ENCODE measurements at places on chromosomes 11 and 22. TPM values are rescaled to one million over a fixed set of nuclear protein-coding genes. Genes with fewer than 3 reads are reported as not detected.

GRCh38 chr22:33326540-33327295 is 268.5 kb upstream of the SYN3 start:
- no peaks in the 10 kb centered on the region for H3K36me3 ChIP-seq
- no peak overlapping the region for H3K4me3 ChIP-seq
- no peaks in the 10 kb centered on the region for H3K4me1 ChIP-seq
- DNase-seq: no peak

GRCh38 chr11:45395947-45396346 is 109.8 kb upstream of the SYT13 start:
- no peak for DNase-seq
- H3K27ac ChIP-seq: no peak overlapping the region
- H3K4me1 ChIP-seq: no peaks in the 10 kb centered on the region

GRCh38 chr11:5280582-5281102 is 10.9 kb upstream of the HBE1 start:
- H3K4me1 ChIP-seq: no peaks in the 10 kb centered on the region
- no peak for DNase-seq
- H3K36me3 ChIP-seq: no peaks in the 10 kb centered on the region

GRCh38 chr11:45513821-45514340 is 151.5 kb downstream of the CHST1 start:
- DNase-seq: no peak
- H3K4me1 ChIP-seq: no peaks in the 10 kb centered on the region
- no peak overlapping the region for H3K27ac ChIP-seq
- no peaks in the 10 kb centered on the region for H3K36me3 ChIP-seq

DNA sequence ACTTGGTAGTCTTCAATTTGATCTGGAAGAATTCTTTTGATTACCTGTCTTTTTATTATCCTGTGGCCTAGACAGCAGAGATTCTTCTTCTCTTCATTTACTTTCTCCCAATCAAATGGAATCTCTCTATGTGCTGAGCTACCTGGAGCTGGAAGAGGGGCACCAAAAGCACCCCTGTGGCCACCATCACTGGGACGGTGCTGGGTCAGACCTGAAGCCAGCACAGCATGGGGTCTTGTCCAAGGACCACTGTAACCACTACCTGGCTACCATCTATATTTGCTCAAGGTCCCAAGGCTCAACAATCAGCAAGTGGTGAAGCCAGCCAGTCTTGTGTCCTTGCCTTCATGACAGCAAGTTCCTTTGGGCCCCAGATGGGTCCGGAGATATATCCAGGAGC is 186.6 kb downstream of the JRKL start:
- no peak overlapping the region for H3K4me3 ChIP-seq
- DNase-seq: no peak
- H3K36me3 ChIP-seq: no peaks in the 10 kb centered on the region
- no peaks in the 10 kb centered on the region for H3K27me3 ChIP-seq

Gene FAT3
- total RNA-seq: not detected

Gene SYCE3
- not detected for total RNA-seq

DNA sequence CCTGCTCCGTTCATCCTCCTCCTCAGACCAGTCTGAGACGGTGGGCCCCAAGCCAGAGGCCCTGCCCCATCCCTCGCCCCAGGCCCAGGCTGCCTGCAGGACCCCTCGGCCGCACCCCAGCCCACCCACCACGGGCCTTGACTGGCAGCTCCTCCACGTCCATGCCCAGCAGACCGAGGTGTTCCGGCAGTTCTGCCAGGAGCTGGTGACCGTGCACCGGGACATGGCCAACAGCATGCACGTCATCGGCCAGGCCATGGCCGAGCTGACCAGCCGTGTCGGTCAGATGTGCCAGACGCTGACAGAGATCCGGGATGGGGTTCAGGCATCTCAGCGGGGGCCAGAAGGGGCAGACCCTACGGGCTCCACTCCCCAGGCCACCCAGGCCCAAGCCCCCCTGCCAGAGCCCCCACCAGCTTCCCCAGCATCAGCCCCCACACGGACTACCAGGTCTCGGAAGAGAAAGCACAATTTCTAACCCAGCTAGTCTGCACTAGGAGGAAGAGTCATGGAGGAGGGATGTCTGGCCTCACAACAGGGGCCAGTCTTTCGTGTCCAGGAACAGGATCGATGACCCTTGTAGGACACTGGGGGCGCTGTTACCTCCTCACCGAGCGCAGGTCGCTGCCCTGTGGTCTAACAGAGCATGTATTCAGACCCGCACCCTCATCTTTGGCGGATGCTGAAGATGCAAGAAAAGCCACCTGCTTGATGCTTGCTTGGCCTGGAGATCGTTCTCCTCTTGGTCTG is 66.3 kb downstream of the PRDM11 start:
- no peaks in the 10 kb centered on the region for H3K27me3 ChIP-seq
- H3K4me3 ChIP-seq: no peak overlapping the region
- DNase-seq: no peak
- peaks cover 12% of the 10 kb centered on the region for H3K36me3 ChIP-seq
- H3K4me1 ChIP-seq: no peaks in the 10 kb centered on the region

DNA sequence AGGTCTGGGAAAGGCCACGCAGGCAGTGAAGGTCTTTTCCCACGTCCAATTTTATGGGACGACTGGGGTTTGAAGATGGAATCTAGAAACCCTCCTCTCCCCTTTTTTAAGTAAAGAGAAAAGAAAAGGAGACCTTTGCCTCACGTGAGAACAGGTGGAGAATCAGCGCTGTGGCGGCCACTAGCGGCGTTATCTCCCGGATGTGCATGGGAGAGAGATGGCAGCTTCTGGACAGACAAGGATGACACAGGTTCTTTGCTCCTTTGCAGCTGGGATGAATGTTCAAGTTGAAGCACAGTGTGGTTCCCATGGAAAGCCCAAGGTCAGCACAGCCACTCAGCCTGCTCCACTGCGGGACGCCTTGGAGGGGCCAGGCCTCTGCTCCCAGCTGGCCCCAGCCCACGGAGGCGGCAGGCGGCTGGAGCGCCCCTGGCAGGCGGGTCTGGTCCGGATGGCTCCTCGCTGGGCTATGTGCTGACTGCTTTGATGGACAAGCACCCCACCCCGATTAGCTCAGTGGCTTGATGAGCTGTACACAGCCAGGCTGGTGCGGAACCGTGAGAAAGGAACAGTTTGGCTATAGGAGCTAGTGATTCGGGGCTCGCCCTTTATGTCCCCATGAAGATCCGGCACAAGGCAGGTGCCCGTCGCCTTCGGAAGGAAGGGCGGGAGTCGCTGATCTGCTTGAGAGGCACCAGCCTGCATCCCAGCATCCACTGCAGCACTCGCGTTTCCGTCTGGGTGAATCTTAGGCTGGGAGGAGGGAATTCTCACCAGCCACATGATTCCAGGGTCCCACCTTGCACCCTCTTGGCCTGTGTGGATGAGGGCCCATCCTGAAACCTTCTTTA is 14.5 kb upstream of the BID start:
- no peak overlapping the region for H3K27ac ChIP-seq
- DNase-seq: no peak
- no peaks in the 10 kb centered on the region for H3K27me3 ChIP-seq
- H3K4me3 ChIP-seq: no peak overlapping the region
- peaks cover 4% of the 10 kb centered on the region for H3K4me1 ChIP-seq

- H3K4me1 ChIP-seq: no peaks in the 10 kb centered on the region
- no peak for DNase-seq
- peaks cover 96% of the 10 kb centered on the region for H3K36me3 ChIP-seq
Measured at GRCh38 chr11:35223371-35223796, 84.4 kb downstream of the CD44 start.

GRCh38 chr11:1026641-1027482 is 9.7 kb downstream of the MUC6 start:
- no peaks in the 10 kb centered on the region for H3K36me3 ChIP-seq
- no peaks in the 10 kb centered on the region for H3K4me1 ChIP-seq
- DNase-seq: no peak
- no peak overlapping the region for H3K27ac ChIP-seq

Gene ACRV1
- not detected for total RNA-seq

GRCh38 chr11:96091476-96091875 is 167.6 kb upstream of the MTMR2 start:
- H3K4me1 ChIP-seq: peaks cover 5% of the 10 kb centered on the region
- no peaks in the 10 kb centered on the region for H3K27me3 ChIP-seq
- DNase-seq: peak; percentile 20
- no peak overlapping the region for H3K4me3 ChIP-seq

DNA sequence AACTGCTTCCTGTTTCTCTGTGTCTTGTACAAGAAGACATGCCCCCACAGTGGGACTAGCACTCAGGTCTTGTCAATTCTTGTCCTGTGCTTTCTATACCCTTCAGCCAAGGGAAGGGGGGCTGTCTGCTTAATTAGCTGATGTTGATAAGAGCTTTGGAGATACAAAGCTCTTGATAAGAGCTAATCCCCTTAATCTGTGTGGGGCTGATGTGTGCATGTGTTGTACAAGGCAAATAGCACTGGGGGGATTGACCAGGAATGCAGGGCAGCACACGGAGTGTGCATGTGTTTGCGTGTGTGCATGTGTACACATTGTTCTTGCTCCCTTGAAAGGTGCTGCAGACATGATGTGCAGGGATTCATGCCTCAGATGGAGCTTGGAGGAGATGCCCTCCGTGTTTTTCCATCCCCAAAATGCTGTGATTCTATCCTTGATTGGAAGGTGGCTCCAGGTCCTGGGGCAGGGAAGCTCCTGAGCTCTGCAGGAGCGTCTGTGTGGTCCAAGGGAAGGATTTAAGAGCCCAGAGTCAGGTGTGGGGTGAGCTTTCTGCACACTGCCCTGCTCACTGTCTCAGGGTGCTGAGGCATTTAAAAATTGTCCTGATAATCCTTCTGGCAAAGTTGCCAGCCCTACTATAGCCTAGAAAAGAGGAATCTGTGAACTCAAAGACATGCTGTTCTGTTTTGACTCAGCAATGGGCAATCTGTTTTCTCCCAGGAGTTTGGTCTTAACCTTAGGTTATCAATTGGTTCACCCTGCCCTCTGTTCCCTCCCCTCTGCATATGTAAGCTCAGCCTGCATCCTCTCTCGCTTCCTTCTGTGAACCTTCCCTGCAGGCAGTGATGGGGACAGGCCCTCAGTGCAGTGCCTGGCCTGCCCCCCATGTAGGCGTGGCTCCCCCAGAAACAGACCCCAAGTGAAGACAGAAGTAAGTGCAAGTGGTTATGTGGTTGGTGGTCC is 102.0 kb downstream of the GRIK4 start:
- no peaks in the 10 kb centered on the region for H3K4me1 ChIP-seq
- H3K27me3 ChIP-seq: no peaks in the 10 kb centered on the region
- H3K27ac ChIP-seq: no peak overlapping the region

- no peak for DNase-seq
- no peak overlapping the region for H3K4me3 ChIP-seq
- H3K27me3 ChIP-seq: no peaks in the 10 kb centered on the region
- H3K36me3 ChIP-seq: no peaks in the 10 kb centered on the region
- no peaks in the 10 kb centered on the region for H3K4me1 ChIP-seq
Measured at GRCh38 chr11:76820184-76820566, 37.0 kb downstream of the TSKU start.

- no peak overlapping the region for H3K4me3 ChIP-seq
- H3K4me1 ChIP-seq: peaks cover 35% of the 10 kb centered on the region
- H3K27me3 ChIP-seq: no peaks in the 10 kb centered on the region
- DNase-seq: no peak
Measured at GRCh38 chr11:2530131-2530854, 85.5 kb downstream of the KCNQ1 start.

Gene HDAC10
- total RNA-seq: 126 TPM

Gene OVCH2
- total RNA-seq: not detected

Gene DGAT2
- 3.2 TPM for total RNA-seq

Gene TIMP3
- 0.42 TPM for total RNA-seq

Gene NAT10
- total RNA-seq: 92.9 TPM

- no peaks in the 10 kb centered on the region for H3K36me3 ChIP-seq
- no peak for DNase-seq
- no peak overlapping the region for H3K27ac ChIP-seq
- H3K27me3 ChIP-seq: no peaks in the 10 kb centered on the region
Measured at GRCh38 chr11:112270551-112271180, 10.0 kb upstream of the PLET1 start.

Gene HBG1
- total RNA-seq: not detected

Gene CTSW
- total RNA-seq: 32.2 TPM

- H3K27me3 ChIP-seq: no peaks in the 10 kb centered on the region
- H3K36me3 ChIP-seq: no peaks in the 10 kb centered on the region
- H3K27ac ChIP-seq: no peak overlapping the region
- DNase-seq: no peak
- H3K4me3 ChIP-seq: no peak overlapping the region
Measured at GRCh38 chr22:49601614-49602321, 225.9 kb downstream of the BRD1 start.

Gene TRIM49
- not detected for total RNA-seq

DNA sequence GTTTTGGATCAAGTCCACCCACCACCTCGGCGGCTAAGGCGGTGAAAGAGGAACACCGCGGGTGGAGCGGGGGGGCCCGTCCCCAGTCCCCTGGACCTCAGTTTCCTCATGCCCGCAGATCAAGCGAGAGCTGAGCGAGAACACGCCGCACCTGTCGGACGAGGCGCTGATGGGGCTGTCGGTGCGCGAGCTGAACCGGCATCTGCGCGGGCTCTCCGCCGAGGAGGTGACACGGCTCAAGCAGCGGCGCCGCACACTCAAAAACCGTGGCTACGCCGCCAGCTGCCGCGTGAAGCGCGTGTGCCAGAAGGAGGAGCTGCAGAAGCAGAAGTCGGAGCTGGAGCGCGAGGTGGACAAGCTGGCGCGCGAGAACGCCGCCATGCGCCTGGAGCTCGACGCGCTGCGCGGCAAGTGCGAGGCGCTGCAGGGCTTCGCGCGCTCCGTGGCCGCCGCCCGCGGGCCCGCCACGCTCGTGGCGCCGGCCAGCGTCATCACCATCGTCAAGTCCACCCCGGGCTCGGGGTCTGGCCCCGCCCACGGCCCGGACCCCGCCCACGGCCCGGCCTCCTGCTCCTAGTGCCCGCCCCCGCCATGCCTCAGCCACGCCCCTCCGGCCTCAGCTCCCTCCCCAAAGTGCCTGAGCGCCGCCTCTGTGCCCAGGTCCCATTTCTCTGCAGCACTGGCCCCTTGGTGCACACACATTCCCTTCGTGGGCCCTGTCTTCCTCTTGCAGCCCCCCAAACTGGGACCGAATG is 12.7 kb downstream of the MAFF start:
- H3K36me3 ChIP-seq: no peaks in the 10 kb centered on the region
- peak overlapping the region; percentile 30 for H3K4me3 ChIP-seq

GRCh38 chr11:101807531-101807930 is 107.3 kb upstream of the CEP126 start:
- no peaks in the 10 kb centered on the region for H3K36me3 ChIP-seq
- H3K27ac ChIP-seq: no peak overlapping the region
- no peaks in the 10 kb centered on the region for H3K27me3 ChIP-seq
- no peaks in the 10 kb centered on the region for H3K4me1 ChIP-seq
- H3K4me3 ChIP-seq: no peak overlapping the region
- DNase-seq: no peak

Gene SLN
- total RNA-seq: not detected

GRCh38 chr11:63916837-63917691 is at the start of gene RCOR2:
Gene RCOR2 (minus strand): TSS chr11:63917164. CDS start chr11:63916456, 708 bp downstream.
- peak within 1 kb of the TSS; percentile 62 for H3K4me3 ChIP-seq
- no peaks in the 10 kb centered on the region for H3K27me3 ChIP-seq
- no peaks in the 10 kb centered on the region for H3K36me3 ChIP-seq
- DNase-seq: peak; percentile 48
- peaks cover 20% of the 10 kb centered on the region for H3K4me1 ChIP-seq

- peaks cover 23% of the 10 kb centered on the region for H3K4me1 ChIP-seq
- no peaks in the 10 kb centered on the region for H3K36me3 ChIP-seq
- no peaks in the 10 kb centered on the region for H3K27me3 ChIP-seq
- H3K27ac ChIP-seq: no peak overlapping the region
- peak; percentile 64 for DNase-seq
Measured at GRCh38 chr11:67648140-67648795, 2.3 kb downstream of the ACY3 start.

- H3K4me3 ChIP-seq: no peak overlapping the region
- H3K4me1 ChIP-seq: no peaks in the 10 kb centered on the region
- H3K27me3 ChIP-seq: no peaks in the 10 kb centered on the region
- no peak overlapping the region for H3K27ac ChIP-seq
Measured at GRCh38 chr11:86673055-86673843, 833 bp upstream of the ME3 start.
